ENCODE measurements at places on chromosomes 6 and 20.

- H3K4me3 ChIP-seq, result no peak overlapping the region
- H3K36me3 ChIP-seq, result no peaks in the 10 kb centered on the region
- no peak overlapping the region for H3K27ac ChIP-seq
- DNase-seq, result no peak
Observed at GRCh38 chr6:82576284-82576683, 212.7 kb downstream of the TPBG start.

- DNase-seq, result no peak
- H3K27me3 ChIP-seq, result no peaks in the 10 kb centered on the region
- H3K4me3 ChIP-seq, result no peak overlapping the region
- no peaks in the 10 kb centered on the region for H3K36me3 ChIP-seq
- H3K4me1 ChIP-seq, result peaks cover 10% of the 10 kb centered on the region
Observed at GRCh38 chr20:58646703-58647102, 4.4 kb upstream of the STX16 start.

- H3K4me3 ChIP-seq, result no peak overlapping the region
- no peaks in the 10 kb centered on the region for H3K36me3 ChIP-seq
- no peak for DNase-seq
- H3K27ac ChIP-seq, result no peak overlapping the region
- peaks cover 13% of the 10 kb centered on the region for H3K4me1 ChIP-seq
Observed at GRCh38 chr20:44008806-44009678, 94.4 kb downstream of the TOX2 start.

GRCh38 chr6:123526128-123526527, 110.6 kb downstream of the TRDN start:
- H3K27me3 ChIP-seq, result no peaks in the 10 kb centered on the region
- no peak overlapping the region for H3K27ac ChIP-seq

DNA sequence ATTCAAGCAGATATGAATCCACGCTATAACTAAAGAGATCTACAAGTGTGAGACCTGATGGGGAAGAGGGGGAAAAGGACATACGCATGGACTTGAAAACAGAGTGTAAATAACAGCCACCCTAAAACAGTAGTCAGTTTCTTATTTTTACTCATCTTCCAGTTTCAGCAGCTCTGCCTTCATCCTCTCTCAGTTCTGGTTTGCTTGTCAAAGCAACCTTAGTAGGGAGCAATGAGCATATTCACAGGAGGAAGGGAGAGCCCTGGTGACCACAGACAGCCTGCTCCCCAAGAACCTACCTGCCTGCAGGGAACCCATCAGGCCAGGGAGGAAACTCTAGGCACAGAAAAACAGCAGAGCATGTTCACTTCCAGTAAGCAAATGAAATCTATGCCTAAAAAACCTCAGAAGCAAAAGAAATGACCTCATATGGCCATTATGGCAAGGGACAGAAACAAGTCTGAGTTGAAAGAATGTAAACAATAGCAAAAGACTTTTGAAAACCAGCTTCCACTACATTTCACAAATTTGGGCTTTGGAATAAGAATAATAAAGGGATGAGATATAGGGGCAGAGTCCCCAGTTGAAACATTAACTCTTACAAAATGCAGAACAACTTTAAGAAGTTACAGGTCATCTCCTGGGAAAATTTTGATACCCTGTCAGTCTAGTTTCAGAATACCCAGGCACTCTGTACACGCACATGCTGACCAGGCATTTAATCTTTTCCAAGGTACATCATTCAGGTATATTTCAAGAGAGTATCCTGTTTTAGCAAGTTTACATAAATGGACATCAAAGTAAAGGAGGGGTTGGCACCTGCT, 120.8 kb upstream of the BCLAF1 start:
- no peaks in the 10 kb centered on the region for H3K4me1 ChIP-seq
- no peak for DNase-seq
- H3K4me3 ChIP-seq, result no peak overlapping the region
- no peak overlapping the region for H3K27ac ChIP-seq
- H3K27me3 ChIP-seq, result peaks cover 2% of the 10 kb centered on the region

- no peaks in the 10 kb centered on the region for H3K4me1 ChIP-seq
- no peak overlapping the region for H3K27ac ChIP-seq
- no peak for DNase-seq
- H3K27me3 ChIP-seq, result no peaks in the 10 kb centered on the region
- H3K4me3 ChIP-seq, result no peak overlapping the region
Observed at GRCh38 chr6:9103876-9104521, 668.7 kb upstream of the SLC35B3 start.

DNA sequence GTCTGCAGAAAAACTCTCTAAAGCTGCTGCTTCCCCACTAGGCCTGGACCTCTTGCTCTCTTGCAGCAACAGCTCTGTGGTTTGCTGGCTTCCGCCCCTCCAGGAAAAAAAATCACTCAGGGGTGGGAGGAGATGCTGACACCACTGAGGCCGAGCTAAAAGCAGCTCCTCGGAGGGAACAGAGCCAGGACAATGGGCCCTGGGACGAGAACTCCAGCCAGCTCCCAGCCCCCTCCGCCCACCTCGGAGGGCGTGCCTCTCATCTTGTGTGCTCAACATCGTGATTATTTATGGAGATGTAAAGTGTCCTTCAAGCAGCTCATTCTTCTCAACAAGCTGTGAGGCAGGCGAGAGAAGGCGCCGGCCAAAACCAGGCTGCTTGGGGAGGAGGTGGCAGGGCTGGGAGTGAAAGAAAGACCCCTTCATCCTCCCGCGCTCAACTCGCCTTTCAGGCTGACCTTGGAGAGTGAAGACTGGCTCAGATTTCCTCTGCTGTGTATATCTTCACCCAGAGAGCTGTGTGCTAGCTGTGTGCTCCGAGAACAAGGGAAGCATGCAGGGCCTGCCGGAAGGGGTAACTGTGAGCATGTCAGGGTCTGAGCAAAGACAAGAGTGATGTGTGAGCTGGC, 53.5 kb upstream of the LRFN2 start:
- no peak overlapping the region for H3K27ac ChIP-seq
- no peaks in the 10 kb centered on the region for H3K27me3 ChIP-seq
- no peaks in the 10 kb centered on the region for H3K4me1 ChIP-seq
- no peak for DNase-seq

- H3K4me3 ChIP-seq, result no peak overlapping the region
- H3K27me3 ChIP-seq, result peaks cover 3% of the 10 kb centered on the region
- H3K36me3 ChIP-seq, result no peaks in the 10 kb centered on the region
Observed at GRCh38 chr6:108822401-108822800, 25.8 kb upstream of the ARMC2 start.

DNA sequence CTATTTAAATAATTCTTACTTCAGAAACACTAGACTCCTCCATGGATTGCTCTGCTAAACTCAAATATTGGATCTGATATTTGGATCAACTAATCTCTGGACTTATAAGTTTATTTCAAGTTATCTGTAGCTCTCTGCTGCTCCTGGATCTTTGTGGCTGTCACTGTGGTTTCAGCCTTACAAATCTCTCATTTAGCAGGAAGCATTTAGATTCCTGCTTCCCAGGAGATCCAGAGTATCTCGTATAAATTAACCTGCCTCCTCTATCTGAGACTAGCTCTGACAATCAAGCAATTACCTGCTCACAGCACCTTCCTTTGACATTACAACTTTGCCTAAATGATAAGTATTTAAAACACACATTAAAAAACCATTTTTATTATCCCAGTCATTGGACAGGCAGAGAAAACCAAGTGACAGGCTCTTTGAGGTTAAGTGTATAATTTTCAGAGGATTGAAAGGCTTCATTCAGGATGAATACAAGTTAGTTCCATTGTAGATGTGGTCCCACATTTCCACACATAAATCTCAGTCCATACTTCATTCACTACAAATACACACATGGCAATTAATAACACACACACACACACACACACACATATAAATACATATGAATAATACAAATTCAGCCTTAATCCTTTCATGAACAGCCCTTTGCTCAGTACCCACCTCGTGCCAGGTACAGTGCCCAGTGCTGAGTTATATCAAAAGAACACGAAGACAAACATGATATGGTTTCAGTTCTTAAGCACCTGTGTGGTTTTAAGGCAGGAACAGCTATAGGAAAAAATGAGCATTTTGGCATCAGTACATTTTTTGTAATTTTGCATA, 55.5 kb upstream of the PLCB1 start:
- H3K4me1 ChIP-seq, result no peaks in the 10 kb centered on the region
- no peak overlapping the region for H3K27ac ChIP-seq
- H3K4me3 ChIP-seq, result no peak overlapping the region
- no peaks in the 10 kb centered on the region for H3K27me3 ChIP-seq

DNA sequence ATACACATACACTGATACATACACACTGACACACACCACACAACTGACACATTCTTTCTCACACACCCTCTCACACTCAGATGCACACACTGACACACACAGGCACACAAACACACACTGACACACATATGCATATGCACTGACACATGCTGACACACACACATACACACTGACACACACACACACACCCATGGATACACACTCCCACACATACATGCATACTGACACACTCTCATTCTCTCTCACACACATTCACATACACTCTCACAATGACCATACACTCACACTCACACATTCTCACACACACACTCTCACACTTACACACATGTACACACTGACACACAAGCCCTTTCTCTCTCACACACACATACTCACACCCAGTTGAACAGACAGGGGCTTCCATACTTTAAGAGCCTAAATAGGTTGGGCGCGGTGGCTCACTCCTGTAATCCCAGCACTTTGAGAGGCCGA, 236.4 kb downstream of the LRFN2 start:
- H3K27ac ChIP-seq, result no peak overlapping the region
- H3K27me3 ChIP-seq, result no peaks in the 10 kb centered on the region
- H3K36me3 ChIP-seq, result no peaks in the 10 kb centered on the region
- no peak overlapping the region for H3K4me3 ChIP-seq
- no peak for DNase-seq
- H3K4me1 ChIP-seq, result no peaks in the 10 kb centered on the region

DNA sequence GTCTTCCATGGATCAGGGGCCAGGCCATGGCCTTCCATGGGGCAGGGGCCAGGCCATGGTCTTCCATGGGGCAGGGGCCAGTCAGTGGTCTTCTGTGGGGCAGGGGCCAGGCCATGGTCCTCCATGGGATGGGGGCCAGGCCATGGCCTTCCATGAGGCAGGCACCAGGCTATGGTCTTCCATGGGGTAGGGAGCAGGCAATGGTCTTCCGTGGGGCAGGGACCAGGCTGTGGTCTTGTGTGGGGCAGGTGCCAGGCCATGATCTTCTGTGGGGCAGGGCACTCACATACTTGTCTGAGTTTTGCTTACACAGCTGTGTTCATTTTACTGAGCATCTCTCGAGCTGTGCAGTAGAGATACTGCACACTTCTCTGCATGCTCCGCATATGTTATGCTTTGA, 57.3 kb upstream of the THBS2 start:
- no peaks in the 10 kb centered on the region for H3K36me3 ChIP-seq
- no peaks in the 10 kb centered on the region for H3K27me3 ChIP-seq
- DNase-seq, result no peak
- no peaks in the 10 kb centered on the region for H3K4me1 ChIP-seq
- no peak overlapping the region for H3K27ac ChIP-seq

DNA sequence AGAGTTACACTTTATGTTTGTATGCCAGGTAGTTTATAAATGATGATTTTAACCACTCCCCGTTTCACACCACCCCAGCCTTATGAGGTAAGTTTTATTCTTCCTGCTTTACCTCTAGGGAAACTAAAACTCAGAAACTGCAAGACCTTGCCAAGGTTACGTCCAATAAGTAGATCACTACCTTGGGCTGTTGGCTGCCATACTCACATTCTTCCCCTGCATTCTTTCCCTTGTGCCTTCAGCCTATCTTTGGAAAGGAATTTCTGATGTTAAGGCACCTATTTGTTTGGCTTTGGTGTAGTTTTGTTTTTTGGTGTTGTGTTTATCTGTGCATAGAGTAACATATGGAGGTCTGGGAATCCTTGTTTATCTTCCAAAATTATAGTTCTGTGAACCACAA, 122.1 kb downstream of the UST start:
- H3K4me1 ChIP-seq, result no peaks in the 10 kb centered on the region
- H3K4me3 ChIP-seq, result no peak overlapping the region
- H3K27me3 ChIP-seq, result no peaks in the 10 kb centered on the region
- H3K27ac ChIP-seq, result no peak overlapping the region
- H3K36me3 ChIP-seq, result no peaks in the 10 kb centered on the region
- DNase-seq, result no peak

- no peaks in the 10 kb centered on the region for H3K36me3 ChIP-seq
- no peak overlapping the region for H3K4me3 ChIP-seq
- no peaks in the 10 kb centered on the region for H3K27me3 ChIP-seq
- H3K4me1 ChIP-seq, result no peaks in the 10 kb centered on the region
- no peak for DNase-seq
Observed at GRCh38 chr6:47246551-47246950, 63.2 kb downstream of the TNFRSF21 start.

DNA sequence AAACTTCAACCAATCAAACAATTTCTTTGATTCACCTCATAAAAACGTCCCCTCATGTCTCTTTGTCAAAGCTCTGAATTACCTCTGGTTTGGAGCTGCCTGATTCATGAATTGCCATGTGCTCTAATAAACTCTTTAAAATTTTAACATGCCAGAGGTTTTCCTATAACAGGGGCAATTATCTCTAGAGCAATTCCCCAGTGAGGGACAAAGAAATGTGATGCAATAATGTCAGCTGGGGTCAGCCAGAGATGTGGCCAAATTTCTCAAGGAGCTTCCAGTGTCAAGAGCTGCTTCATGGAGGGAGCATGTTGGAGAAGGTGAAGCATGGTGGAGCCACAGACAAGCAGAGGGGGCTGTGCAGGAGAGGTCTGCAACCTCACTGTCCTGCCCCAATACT, 38.7 kb upstream of the RFPL4B start:
- H3K27ac ChIP-seq, result no peak overlapping the region
- H3K27me3 ChIP-seq, result peaks cover 8% of the 10 kb centered on the region
- DNase-seq, result no peak
- no peak overlapping the region for H3K4me3 ChIP-seq

- no peaks in the 10 kb centered on the region for H3K4me1 ChIP-seq
- peaks cover 7% of the 10 kb centered on the region for H3K36me3 ChIP-seq
- H3K27me3 ChIP-seq, result no peaks in the 10 kb centered on the region
- DNase-seq, result peak; percentile 28
- H3K4me3 ChIP-seq, result no peak overlapping the region
Observed at GRCh38 chr6:108883172-108883571, 35.0 kb downstream of the ARMC2 start.

DNA sequence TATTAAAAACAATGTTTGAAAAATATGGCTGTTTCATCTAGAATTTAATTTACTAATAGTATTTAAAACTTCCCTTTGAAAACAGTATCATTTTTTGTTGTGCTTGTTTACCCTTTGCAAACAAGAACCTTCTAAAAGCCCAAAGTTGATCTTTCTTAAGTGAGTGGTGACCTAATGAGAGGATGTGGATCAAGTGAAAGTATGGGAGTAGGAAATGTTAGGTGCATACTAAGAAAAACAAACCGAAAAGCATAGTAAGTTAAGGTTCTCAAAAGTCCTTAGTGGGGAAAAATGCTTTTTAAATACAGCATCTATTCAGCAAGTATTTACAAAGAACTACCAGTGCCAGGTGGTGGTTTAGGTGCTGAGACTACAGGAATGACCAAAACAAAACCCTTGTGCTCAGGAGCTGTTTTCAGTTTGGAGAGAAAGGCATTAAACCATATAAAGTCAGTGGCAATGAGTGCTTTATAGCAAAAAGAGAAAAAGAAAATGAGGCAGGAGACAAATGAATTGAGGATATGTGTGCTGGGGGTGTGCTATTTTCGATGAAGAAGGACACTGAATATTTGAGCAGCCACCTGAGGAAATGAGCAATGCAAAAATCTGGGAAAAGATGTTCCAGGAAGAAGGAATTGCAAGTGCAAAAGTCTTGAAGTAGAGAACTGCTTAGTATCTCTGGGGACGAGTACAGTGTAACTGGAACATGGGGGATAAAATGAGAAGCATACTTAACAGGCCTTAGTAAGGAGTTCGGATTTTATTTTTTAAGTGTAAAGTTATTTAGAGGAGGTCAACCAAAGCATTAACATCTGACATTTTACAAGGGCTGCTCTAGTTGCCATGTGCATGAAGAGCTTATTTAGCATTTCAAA, 24.0 kb downstream of the RNF146 start:
- no peaks in the 10 kb centered on the region for H3K27me3 ChIP-seq
- H3K27ac ChIP-seq, result no peak overlapping the region
- H3K4me1 ChIP-seq, result peaks cover 9% of the 10 kb centered on the region

Data from CD4-positive, CD25-positive, alpha-beta regulatory T cell (primary cell).